ENCODE measurements at places on chromosomes 7 and 10.

GRCh38 chr7:134470864-134471263 lies 12.0 kb upstream of the AKR1B1 start:
- no peak for DNase-seq

DNA sequence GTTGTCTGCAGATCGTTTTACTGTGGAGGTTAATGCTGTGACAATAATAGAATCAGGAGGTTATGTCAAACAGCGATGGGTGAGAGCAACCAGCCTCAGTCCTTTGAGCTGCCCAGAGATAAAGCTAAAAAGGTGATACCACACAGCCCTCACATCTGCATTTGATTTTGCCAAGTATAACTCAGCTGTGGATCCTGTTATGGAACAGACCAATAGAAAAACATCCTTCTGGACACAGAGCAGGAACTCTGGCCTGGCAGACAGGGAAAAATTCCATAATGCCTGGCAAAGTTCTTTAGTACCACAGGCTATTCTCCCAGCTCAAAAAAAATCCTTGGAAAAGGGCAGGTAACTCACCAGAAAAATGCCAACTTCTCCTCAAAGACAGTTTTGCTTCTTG lies 87.1 kb upstream of the PDLIM1 start:
- DNase-seq, result no peak

DNA sequence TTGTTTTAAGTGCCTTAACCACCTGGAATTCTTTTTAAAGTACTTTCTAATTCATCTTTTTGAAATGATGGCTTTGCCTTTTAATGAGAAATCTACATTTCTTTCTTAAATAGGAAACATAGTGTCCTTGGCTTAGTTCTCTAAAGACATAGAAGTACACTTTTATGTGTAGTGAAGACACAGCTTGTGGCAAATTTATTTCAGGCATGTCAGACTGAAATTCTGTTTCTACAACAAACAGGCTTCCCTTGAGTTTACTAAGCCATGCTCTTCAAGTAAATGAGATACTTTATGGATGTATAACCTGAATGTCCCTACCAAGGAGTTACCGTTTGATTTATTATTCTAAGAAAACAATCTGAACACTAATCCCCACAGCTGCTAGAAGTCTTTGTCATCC lies 136.9 kb upstream of the MAGI2 start:
- DNase-seq, result no peak

DNA sequence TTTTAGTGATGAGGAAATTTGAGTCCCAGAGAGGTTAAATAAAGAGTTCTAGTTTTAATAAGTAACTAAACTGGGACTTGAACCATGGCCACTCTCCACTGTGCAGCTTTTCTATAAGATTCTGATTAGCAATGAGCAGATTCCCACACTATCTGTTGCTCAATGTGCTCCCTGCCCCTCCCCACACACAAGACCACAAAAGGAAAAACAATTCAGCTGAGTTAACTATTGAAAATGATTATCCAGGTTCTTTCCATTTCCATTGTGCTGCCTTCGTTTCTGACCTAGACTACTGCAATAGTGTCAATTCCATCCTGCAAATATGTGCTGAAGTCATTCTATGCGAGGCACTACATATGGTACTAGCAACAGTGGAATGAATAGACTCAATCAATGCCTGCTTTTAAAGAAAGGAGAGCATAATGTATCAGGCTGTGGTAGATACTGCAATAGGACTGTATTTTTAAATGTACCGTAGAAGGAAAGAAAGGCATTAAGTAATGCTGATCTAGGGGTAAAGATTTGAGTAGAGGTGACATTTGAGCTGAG lies 97.0 kb downstream of the SEMA3C start:
- no peak for DNase-seq

GRCh38 chr7:159039716-159040115 lies 105.0 kb downstream of the VIPR2 start:
- DNase-seq, result no peak

Measured in HTR-8/SVneo (cell line).